ENCODE measurements at places on chromosomes 3 and 15. TPM values are rescaled to one million over a fixed set of nuclear protein-coding genes. Genes with fewer than 3 reads are reported as not detected.

DNA sequence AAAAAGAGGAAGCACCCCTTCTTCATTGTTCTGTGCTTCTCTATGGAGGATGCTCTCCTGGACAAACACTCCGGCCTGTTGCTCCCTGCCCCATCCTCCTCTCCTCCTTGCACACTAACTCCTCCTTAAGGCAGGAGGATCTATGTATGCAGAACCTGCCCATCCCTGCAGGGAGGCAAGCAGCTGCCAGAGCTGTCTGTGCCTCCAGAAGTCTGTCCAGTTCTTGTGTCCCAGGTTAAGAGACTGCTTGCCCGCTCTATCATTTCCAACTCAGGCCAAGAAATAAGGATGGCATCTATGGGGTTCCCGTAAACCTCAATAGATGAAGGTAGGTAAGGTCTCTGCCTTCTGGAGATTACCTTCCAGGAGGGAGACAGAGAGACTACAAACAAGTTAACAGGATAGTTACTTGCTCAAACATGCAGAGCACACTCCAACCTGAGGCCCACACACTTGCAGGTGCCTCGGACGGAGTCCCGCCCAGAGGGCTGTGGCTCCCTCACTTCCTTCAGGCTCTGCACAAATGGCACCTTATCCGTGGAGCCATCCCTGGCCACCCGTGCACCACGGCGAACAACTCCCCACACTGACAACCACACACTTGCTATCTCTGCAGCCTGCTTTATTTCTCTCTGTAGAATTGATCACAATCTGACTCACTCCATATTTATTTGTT, 6.9 kb downstream of the XXYLT1 start:
- H3K4me1 ChIP-seq: peaks cover 4% of the 10 kb centered on the region
- H3K36me3 ChIP-seq: no peaks in the 10 kb centered on the region
- no peaks in the 10 kb centered on the region for H3K27me3 ChIP-seq

GRCh38 chr3:39193391-39193790, 996 bp upstream of the XIRP1 start:
- peak overlapping the region; percentile 97 for H3K27ac ChIP-seq
- peaks cover 59% of the 10 kb centered on the region for H3K4me1 ChIP-seq
- H3K27me3 ChIP-seq: no peaks in the 10 kb centered on the region
- H3K36me3 ChIP-seq: no peaks in the 10 kb centered on the region

DNA sequence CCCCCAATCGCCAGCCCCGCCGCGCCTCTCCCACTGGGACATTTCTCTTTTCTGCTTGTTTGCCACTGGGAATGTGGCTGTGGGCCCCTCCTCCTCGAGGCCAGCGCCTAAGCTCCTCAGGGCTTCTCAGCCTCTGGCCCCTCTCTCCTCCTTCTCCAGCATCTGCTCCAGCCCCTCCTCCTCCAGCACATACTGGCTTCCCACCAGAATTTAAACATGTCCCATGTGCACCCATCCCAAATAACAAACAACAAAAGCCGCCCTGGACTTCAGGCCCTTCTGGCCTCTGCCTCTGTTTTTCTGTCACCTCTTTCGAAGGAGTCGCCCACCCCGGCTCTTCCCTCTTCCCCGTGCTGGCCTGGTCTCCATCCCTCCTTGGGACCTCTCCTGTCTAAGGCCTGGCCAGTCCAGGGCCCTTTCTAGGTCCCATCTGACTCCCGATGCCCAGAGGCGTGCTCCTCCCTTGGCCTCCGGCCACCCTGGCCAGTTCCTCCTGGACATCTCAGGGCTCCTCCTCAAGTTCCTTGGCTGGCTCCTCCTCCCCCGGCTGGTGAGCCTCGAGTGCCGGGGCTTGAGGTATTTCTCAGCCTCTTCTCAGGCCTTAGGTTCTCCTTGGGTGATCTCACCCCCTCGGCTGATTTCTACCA, 94.6 kb upstream of the SLC6A6 start:
- no peaks in the 10 kb centered on the region for H3K27me3 ChIP-seq
- no peak for DNase-seq
- peaks cover 21% of the 10 kb centered on the region for H3K4me1 ChIP-seq
- no peaks in the 10 kb centered on the region for H3K36me3 ChIP-seq

DNA sequence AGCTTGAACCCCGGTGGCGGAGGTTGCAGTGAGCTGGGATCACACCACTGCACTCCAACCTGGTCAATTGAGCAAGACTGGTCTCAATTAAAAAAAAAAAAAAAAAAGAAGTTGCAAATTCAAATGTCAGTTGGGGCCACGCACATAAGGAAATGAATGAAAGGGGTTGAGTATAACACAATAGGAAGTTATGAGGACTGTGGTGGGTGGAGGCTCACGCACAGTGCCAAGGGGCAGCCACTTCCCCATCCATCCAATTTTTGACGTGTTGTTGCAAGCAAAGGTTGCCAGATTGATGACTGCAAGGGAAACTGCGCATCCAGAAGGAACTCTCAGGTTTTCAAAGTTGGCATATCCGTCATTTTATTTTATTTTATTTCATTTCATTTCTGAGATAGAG, 532.2 kb downstream of the NTRK3 start:
- DNase-seq: peak; percentile 26
- no peak overlapping the region for H3K27ac ChIP-seq
- no peaks in the 10 kb centered on the region for H3K27me3 ChIP-seq
- no peak overlapping the region for H3K4me3 ChIP-seq

DNA sequence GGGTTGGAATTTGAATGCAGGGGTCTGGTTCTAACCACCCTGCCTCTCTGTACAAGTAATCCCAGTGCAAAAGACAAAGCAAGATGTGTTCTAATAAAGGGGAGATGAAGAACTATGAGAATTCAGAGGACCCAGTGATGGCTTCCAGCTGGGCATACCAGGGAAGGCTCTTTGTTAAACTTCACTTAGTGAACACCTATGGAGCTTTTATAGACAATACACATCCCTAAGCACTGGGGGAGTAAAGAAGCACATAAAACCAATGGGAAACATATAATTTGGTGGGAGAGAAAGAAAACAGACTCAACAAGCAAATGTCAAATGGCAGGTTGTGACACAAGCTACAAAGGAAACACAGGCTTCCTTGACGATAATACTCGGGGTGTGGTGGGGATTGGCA, 47.9 kb upstream of the RNU6-1 start:
- H3K36me3 ChIP-seq: no peaks in the 10 kb centered on the region
- H3K4me3 ChIP-seq: no peak overlapping the region
- peaks cover 13% of the 10 kb centered on the region for H3K4me1 ChIP-seq
- DNase-seq: no peak

DNA sequence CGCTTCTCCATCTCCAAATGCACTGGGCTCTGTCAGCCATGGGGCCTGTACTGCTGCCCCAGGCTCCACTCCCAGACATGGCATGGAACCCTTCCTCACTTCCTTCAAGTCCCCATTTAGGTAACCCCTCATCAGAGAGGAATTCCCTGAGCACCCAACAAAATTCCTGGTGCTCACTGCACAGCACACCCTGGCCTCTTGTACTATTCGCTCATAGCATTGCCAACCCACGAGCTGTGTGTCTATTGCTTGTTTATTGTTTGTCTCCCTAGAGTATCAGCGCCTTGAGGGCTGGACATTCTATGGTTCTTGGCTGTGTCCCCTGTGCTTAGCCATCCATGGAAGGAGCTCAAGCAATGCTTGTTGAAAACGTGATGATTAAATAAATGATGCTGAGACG, 46.1 kb upstream of the SLCO2A1 start:
- no peak overlapping the region for H3K4me3 ChIP-seq
- no peaks in the 10 kb centered on the region for H3K27me3 ChIP-seq
- no peak overlapping the region for H3K27ac ChIP-seq

DNA sequence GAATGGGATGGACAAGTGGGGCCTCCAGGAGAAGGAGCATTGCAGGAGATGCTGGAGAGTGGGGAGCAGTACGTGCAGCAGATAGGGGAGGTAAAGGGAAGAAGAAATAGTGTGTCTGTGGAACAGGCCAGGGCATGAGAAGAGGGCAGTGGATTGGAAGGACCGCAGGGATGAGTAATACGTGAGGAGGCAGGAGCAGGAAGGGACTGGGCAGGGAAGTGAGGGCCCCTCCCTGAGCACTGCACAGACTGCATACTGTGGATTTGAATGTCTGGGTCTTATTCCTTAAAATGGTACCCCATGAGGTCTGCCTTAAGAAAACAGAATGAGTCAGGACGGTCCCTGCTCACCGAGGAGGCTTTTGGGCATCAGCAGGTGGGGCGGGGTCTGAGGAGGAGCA, 210.0 kb upstream of the NDN start:
- no peaks in the 10 kb centered on the region for H3K4me1 ChIP-seq
- H3K27me3 ChIP-seq: no peaks in the 10 kb centered on the region
- no peaks in the 10 kb centered on the region for H3K36me3 ChIP-seq

DNA sequence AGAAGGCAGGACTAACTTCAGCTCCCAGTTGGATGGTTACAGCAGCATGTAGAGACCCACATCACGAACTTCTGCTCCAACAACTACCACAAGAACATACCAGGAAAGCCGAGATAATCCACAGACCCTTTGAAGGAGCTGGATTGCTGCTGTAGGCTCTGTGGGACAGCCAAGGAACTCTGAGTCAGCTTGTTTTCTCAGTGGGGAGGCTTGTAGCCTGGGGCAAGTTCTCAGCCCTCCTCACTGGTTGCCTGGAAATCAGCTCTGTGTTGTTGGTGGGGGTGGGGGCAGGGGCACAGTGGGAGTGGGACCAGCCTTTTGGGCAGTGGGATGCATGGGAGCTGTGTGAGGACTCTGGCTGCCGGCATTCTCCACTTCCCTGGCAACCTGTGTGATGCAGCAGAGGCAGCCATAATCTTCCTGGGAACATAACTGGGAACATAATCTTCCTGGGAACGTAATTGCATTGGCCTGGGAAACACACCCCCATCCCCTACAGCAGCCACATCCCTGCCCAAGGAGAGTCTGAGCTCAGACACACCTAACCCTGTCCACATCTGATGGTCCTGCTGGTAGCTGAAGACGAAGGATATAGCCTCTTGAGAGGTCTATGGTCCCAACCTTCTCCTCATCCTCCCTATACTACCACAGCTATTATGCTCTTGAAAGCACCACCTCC, 153.1 kb downstream of the PEAK1 start:
- H3K27ac ChIP-seq: no peak overlapping the region
- no peaks in the 10 kb centered on the region for H3K4me1 ChIP-seq
- DNase-seq: no peak
- H3K27me3 ChIP-seq: no peaks in the 10 kb centered on the region
- no peaks in the 10 kb centered on the region for H3K36me3 ChIP-seq

- no peaks in the 10 kb centered on the region for H3K4me1 ChIP-seq
- H3K27me3 ChIP-seq: no peaks in the 10 kb centered on the region
- no peak overlapping the region for H3K4me3 ChIP-seq
- DNase-seq: no peak
- H3K27ac ChIP-seq: no peak overlapping the region
- H3K36me3 ChIP-seq: no peaks in the 10 kb centered on the region
Observed at GRCh38 chr3:178514401-178514800, 21.8 kb upstream of the KCNMB2 start.

DNA sequence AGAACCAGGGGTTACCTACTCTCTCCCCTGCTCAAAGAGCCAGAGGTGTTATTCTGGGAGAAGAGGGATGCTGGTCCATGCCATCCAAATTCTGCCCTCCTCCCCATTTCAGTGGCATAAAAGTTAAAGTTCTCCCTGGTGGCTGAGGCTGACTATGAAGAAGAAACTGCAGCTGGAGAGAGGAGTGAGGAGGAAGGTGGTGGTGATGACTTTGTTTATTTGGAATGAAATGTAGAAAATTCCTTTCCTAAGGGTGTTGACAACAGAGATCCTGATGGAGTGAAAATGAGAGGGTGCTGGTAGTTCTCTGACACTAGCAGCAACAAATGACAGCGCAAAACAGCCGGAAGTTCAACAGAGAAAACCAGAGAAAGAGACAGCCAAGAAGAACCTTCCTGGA, 100.4 kb downstream of the PCCB start:
- H3K36me3 ChIP-seq: no peaks in the 10 kb centered on the region
- H3K27ac ChIP-seq: no peak overlapping the region

DNA sequence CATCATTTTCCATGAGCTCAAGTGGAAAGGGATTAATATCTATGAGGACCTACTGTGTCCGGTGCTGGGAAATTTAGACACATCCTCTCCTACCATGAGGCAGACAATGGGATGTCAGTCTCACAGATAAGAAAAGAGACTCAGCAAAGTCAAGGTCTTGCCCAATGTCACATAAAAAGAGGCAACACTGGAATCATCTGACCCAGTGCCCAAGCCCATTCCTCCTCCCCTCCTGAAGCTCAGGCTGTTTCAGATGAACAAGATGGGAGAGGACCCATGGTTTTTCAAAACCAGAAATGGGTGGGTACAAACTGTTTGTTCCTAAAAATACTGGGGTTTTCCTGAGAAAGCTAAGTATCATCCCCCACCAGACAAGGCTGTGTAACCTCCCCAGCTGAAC, 22.2 kb downstream of the POC1A start:
- no peak for DNase-seq
- no peak overlapping the region for H3K4me3 ChIP-seq
- H3K27me3 ChIP-seq: no peaks in the 10 kb centered on the region
- peaks cover 12% of the 10 kb centered on the region for H3K4me1 ChIP-seq

- H3K4me3 ChIP-seq: peak overlapping the region; percentile 97
- peak overlapping the region; percentile 98 for H3K27ac ChIP-seq
Observed at GRCh38 chr3:113747283-113748046, 630 bp downstream of the ATP6V1A start.

DNA sequence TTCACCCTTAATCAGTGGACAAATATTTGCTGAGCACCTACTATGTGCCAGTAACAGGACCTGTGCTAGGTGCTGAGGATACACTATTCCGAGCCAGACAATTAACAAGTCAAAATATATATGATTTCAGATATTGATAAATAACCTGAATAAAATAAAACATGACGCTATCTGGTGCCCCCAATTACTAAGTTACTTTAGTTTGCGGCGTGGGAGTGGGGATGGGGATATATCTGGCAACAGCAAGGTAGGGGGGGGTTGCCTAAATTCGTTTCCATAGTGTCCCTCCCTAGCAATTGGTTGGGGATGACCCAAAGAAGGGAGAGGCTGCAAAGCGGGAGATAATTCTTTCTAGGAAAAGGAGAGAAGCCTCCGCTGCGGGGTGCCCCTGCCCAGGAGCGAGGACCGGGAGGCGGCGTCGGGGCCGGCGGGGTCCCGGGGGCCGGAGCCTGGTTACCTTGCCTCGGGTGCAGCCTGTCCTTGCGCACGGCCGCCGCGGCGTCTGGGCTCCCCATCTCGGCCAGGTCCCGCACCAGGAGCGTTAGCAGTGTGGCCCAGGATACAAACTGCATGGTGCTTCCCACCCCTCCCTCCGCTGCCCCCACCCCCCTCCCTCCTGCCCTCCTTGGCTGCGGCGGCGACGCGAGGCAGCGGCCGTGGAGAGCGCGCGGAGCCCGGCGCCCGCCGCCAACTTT, 567 bp downstream of the ADAMTS9 start:
- H3K4me3 ChIP-seq: peak overlapping the region; percentile 56
- peaks cover 9% of the 10 kb centered on the region for H3K4me1 ChIP-seq
- no peaks in the 10 kb centered on the region for H3K36me3 ChIP-seq
- no peak for DNase-seq
- H3K27me3 ChIP-seq: no peaks in the 10 kb centered on the region

Gene TM4SF4
- not detected for total RNA-seq

Gene CCDC71
- total RNA-seq: 20.0 TPM

Gene SIDT1
- 0.87 TPM for total RNA-seq

Gene CCR3
- total RNA-seq: not detected

Gene C3orf62
- total RNA-seq: 0.78 TPM

Gene ZNF502
- 4.8 TPM for total RNA-seq

Gene C3orf85
- not detected for total RNA-seq

Gene LRRC15
- not detected for total RNA-seq
